Substantia nigra (tissue), 51 donors: ENCODE measurements at places on chromosomes 3 and 15.

- DNase-seq: no peak
Observed at GRCh38 chr3:134309987-134310700, 59.5 kb upstream of the RYK start.

DNA sequence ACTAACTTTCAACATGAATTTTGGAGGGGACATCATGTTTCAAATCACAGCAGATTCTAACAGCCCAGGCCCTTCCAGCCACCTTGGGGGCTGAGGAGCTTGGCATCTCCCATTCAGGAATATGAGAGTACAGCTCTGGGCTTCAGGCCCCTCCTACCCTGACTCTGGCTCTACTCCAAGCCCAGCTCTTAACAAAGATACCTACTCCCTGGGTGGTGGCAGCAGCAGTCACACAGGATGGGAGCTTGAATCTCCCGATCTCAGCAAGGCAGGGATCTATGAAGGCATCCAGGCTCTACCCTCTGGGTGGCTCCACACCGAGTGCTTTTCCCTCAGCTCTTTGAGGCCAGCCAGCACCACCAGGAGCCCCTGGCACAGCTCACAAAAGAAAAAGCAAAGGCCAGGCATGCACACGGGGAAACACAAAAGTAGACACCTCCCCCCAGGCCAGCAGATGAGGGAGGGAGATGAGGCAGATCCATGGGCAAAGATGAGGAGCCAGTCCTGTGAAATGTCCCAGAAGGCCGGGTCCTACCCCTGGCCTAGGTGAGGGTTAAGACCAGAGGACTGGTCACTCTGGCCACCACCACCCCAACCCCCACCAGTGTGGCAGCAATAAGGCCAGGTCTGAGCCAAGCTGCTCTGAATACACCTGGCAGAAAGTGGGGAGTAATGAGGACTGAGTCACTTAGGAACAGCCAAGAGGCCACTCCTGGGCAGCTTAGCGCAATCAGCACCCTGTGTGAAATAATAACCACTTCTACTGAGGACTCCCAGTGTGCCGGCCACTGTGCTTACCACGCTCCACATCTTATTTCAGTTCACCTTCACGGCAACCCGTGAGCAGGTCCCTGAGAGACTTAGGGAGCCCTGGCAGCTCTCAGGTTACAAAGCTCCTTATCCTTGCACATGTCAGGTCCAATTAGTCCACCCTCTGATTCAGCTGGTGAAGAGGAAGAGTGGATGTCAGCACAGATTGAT is 24.3 kb downstream of the PLA2G4F start:
- DNase-seq: no peak

GRCh38 chr15:82810890-82811426 is 1.5 kb downstream of the WHAMM start:
- no peak for DNase-seq

DNA sequence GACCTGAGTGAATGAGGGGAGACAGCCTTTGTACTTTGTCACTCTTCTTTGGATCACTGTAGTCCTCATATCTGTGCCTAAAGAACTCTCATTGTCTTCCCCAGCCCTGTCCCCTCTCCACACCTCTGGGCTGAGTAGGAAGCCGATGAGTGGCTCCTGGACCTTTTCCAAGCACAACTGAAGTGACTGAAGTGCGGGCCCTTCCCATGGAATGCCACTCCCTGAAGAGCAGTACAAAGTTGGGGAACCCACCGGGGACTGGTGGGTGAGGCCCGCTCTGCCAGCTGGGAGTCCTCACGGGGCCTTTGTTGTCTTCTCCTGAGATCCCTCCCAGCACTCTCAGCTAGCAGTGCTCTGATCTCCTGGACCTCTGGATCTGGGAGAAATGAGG is 90.1 kb downstream of the AAGAB start:
- DNase-seq: no peak

DNA sequence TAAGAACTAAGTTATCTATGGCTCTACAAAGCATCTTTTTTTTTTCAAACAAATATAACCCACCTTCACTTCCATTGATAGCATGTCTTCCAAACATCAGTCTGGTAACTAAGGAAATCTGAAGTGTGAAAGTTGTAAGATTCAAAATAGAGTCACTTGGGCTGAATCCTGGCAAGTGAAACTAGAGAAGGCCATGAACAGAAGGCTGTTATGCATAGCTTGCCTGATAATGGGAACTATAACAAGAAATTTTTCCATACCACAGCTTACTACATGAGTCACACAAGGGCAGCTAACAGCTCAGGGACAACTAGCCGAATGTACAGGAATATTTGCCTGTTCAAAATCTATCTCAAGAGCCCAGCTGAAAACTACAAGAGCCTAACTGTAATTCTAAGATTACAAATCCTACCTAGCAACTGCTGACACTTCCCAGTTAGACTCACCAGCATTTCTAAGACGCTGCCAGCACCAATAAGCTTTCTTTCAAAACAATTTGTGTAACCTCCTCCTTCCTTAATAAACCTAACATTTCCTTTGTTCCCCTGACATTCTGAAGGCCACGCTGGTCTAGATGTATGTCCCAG is 1066.5 kb downstream of the PLOD2 start:
- DNase-seq: no peak

- DNase-seq: no peak
Observed at GRCh38 chr3:78906930-78907329, 860.9 kb downstream of the ROBO1 start.

DNA sequence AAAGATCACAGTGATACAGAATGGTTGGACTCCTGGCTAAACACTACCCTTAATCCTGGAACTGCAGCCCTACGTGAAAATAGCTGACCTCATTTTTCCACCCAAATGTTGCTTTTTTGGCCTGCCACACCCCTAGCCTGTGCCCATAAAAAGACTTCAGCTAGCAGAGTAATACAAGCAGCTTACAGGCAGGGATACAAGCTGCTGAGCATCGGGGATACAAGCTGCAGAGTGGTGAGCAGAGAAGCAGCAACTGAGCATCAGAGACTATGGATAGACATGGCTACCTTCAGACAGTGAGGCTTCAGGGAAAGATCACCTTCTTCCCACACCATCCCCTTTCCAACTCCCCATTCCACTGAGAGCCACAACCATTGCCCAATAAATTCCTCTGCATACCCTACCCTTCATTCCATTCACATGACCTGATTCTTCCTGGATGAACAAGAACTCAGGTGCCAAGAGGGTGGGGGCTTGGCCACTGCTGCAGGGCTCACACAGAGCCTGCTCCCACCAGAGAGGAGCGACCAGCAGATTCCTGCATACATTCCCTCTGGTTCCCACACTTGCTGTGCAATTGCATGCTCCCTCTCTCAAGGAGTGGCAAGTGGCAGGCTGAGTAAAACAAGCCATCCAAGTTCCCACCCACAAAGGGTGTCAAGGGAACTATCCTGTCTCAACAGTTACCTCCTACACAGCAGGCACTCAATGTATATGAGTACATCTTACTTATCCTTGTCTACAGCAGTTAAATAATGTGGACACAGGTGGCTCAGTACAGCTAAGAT is 217.5 kb downstream of the ALCAM start:
- no peak for DNase-seq

GRCh38 chr3:172057059-172057458 is 17.7 kb downstream of the FNDC3B start:
- DNase-seq: no peak

GRCh38 chr3:31636694-31637442 is 104.1 kb downstream of the STT3B start:
- no peak for DNase-seq

DNA sequence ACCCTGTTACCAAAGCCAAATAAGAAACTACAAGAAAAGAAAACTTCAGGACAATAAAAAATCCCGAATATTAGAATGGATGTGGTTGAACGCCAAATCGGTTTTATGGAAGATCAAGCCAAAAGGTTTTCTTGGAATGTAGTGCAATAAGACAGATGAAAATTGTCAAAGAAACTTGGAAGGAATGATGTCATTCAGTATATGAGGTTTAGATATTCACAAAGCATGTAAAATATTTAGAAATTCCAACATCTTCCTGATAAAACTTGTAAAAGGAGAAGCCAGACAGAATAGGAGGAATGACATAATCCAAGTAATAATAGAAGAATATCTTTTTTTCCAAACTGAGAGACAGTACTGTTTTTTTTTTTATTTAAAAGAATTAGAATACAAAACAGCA is 130.3 kb upstream of the ZPLD1 start:
- no peak for DNase-seq

- no peak for DNase-seq
Observed at GRCh38 chr3:196518966-196519717, 4.0 kb upstream of the SMCO1 start.

DNA sequence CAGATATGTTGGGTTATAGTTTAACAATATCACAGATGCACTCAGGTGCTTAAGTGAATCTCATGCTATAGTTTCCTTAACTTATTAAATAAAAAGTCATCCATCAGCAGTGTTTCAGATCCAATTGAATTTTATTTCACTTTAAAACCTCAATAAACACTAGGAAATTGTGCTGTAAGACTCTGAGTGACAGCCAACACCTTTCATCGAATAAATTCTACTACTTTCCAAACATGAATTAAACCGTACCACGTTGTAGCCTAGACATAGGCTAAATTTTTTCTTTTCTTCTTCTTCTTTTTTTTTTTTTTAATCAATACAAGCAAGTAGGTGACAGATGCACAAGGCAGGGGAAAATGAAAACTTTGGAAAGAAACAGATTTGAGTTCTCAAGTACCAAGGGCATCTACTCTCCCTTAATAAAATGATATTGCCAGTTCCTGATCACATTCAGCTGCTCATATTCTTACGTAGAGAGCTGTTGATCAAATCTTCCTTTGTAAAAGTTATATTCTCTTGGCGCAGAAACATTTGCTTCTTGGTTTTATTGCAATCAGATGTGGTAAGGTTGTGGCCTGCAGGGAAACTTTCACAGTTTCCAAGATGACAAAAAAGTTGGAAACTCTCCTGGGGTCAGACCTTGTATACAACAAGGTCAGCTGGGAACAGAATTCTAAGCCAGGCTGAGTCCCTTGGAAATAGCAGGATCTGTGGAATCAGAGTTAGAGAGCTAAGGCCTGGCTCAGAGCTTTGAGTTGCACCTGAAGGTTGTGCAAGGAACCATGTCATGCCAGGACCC is 147.7 kb downstream of the CD47 start:
- DNase-seq: no peak

GRCh38 chr15:41018534-41018933 is 65.3 kb downstream of the CHAC1 start:
- DNase-seq: no peak

DNA sequence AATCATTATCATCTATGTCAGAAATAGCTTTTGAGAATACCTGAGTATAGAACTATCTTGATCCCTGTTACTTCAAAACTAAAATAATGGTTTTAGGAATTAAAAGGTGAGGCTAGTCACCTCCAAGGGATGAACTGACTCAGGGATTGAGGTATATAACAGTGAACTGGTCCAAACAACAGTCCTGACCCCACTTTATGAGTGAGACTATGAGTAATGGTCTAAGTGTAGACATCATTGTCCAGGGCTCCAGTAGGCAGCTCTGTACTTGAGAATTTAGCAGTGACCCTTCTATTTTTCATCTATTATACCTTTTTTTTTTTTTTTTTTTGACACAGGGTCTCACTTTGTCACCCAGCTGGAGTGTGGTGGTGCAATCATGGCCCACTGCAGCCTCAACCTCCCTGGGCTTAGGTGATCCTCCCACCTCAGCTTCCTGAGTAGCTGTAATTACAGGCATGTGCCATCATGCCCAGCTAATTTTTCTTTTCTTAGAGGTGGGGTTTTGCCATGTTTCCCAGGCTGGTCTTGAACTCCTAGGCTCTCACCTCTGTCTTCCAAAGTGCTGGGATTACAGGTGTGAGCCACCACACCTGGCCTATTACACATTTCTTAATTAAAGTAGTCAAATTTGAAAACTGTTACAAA is 36.3 kb downstream of the MLH1 start:
- no peak for DNase-seq

DNA sequence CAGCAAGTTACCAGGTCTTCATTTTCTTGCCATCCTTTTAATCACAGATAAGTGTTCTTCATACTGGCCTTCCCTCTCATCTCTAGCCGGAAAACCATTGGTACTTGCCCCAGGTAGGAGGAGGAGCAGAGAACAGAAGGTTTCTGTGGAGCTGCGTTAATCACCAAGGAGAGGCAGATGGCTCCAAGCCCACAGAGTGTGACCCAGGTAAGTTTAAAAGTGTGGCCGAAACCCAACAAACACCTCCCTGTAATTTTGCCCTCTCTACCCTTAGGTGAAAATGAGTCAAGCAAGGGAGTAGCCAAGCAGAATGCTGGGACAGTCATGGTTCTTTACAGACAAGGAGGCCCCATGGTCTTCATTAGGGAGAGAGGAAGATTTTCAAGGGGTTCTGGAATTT is 37.3 kb downstream of the NFKBIZ start:
- no peak for DNase-seq

DNA sequence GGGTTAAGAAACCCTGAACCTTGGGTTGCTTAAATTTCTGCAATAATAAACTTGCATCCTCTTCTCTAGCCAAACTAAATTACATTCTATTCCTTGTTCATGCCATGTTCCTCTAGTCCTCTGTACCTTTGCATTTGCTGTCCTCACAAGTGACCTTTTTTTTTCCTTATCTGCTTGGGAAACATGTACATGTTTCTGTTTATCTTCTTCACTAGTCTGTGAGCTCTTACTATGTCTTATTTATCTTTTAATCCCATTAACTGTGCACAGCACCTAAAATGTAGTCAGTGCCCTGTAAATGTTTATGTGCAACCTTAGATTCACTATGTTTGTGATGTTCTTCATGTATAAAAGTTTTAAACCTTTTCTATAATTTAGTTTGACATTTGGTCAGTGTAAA is 61.9 kb downstream of the REC114 start:
- DNase-seq: no peak

DNA sequence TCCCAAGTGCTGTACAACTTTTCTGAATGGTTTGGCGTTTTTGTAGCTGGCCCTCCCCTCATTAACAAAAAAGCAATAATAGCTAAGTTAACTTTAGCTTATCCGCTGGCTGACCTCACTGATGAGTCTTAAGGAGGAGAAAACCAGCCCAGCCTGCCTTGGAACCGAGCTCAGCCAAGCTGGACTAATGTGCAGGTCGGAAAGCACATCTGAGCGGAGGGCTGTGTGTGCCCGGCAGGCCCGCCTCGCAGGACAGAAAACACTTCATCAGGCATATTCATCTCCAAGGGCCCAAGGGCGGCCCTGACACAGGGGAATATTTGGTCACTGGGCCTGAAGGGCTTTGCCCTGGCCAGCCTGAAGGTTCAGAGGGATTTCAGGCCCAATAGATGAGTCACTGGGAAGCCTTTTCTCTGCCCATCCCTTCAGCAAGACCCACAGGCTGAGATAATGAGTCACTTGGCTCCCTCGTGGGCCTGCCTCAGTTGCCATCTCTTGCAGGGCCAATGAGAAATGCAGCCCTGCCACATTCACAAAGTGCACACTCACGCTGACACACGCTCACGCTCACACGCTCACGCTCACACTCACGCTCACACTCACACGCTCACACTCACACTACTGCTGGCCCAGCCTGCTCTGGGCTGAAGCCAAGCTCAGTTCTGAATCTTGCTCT is 75.1 kb downstream of the SLC12A8 start:
- no peak for DNase-seq

DNA sequence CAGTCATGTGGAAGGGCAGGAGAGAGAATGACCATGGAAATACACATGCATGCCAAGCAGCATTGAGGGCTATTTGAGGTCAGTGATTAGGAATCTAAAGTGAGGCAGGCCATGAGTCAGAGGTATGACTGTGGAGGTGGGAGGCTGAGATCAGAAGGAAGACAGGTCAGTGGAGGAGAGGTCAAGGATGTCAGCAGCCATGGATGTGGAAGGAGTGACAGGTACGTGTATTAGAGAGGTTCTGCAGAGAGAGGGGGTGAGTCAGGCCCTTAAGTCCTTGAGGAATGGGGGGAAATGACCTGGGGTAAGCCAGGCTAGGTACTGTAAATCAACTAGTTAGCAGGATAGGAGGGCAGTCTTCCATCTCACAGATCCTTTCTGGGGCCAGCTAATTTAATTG is 166.6 kb downstream of the ANO10 start:
- DNase-seq: no peak

GRCh38 chr15:66619152-66619903 is 53.5 kb upstream of the LCTL start:
- peak; percentile 46 for DNase-seq
